Osteoblast (primary cell): ENCODE measurements at places on chromosomes 7 and 10.

DNA sequence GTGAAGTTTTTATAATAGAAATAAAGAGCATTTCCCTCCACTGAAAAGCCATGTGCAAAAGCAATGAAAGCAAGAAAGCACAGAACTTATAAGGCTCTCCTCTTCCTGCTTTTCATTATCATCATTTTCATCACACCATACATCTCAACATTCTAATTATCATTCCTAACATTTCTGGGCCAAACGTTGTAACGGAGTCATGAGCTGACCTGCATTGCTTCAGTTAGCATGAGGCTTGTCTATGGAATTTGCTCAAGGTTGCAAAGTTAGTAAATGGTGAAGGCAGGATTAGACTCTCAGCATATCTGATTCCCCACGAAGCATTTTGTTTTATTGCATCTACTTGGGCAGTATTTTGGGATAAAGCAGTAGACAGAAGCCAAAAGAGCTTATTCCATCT lies 11.4 kb downstream of the SCIN start:
- no peak for DNase-seq

DNA sequence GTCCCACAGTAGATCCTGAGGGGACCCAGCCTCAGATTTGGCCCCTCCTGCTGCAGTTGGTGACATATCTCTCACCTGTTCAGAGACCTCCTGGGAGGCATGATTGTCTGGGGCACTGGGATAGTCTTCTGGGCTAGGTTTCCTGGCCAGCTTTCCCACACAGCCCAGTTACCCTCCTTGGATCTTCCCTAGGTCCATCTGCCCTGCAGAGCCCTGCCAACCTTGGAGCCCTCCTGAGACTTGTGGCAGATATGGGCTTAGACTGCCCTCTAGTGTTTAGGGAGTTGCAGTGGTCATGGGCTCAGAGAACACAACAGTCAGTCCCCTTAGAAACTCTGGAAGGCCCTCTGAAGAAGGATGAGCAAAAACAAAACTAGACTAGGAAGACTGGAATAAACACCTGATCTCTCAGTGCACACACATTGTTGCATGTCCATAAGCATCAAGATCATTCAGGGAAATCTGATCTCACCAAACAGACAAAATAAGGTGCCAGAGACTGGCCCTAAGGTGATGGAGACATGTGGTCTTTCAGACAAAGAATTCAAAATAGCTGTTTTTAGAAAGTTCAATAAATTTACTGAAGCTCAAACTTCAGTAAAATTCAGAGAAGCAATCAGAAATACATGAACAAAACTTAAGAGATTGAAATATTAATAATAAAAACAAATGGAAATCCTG lies 324.6 kb downstream of the ATRNL1 start:
- DNase-seq = peak; percentile 48

DNA sequence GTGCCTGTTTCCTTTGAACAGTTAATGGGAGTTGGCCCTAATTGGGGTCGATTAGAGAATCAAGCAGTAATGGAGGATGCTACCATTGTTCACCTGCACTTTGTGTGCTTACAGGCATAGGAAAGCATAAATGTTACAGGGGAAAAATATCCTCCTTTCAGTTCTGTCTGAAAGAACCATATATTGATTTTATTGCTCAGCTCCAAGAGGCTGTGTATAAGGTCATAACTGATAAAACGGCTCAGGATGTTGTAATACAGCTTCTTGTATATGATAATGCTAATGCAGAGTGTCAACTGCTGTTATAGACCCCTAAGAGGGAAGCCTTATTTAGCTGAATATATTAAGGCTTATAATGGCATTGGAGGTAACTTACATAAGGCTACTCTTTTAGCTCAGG lies 32.9 kb upstream of the AKR1C2 start:
- no peak for DNase-seq

DNA sequence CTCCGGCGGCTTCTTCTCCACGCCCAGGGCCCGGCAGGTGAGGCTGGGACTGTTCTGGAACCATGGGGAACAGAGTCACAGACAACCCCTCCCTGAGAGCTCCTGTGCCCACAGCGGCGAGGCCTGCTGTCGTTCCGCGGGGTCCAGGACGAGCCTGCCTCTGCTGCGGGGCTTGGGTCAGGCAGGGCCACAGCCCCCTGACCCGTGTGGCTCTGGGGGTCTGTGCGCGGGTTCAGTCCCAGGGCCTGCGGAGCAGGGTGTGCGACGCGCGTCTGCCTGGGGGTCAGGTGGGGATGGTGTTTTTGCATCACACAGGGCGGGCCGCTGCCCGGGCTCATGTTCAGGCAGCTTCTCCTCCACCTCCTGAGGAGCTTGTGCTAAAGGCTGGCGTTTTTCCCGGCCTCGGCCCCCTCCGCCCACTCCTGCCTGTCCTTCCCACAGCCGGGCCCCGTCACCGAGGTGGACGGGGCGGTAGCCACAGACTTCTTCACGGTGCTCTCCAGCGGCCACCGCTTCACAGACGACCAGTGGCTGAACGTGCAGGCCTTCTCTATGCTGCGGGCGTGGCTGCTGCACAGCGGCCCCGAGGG lies 8.4 kb downstream of the AP5Z1 start:
- DNase-seq = no peak

- no peak for DNase-seq
These were observed 2.4 kb downstream of the ZNF488 start for GRCh38 chr10:47381427-47382379.

GRCh38 chr10:2900530-2900929 lies 166.8 kb upstream of the PFKP start:
- DNase-seq = peak; percentile 6

GRCh38 chr10:48535416-48536155 lies 69.3 kb downstream of the ARHGAP22 start:
- DNase-seq = no peak

- DNase-seq = no peak
These were observed 81.0 kb downstream of the SAMD9 start for GRCh38 chr7:93036807-93037206.

GRCh38 chr7:88363249-88363648 lies 56.6 kb upstream of the STEAP4 start:
- no peak for DNase-seq

DNA sequence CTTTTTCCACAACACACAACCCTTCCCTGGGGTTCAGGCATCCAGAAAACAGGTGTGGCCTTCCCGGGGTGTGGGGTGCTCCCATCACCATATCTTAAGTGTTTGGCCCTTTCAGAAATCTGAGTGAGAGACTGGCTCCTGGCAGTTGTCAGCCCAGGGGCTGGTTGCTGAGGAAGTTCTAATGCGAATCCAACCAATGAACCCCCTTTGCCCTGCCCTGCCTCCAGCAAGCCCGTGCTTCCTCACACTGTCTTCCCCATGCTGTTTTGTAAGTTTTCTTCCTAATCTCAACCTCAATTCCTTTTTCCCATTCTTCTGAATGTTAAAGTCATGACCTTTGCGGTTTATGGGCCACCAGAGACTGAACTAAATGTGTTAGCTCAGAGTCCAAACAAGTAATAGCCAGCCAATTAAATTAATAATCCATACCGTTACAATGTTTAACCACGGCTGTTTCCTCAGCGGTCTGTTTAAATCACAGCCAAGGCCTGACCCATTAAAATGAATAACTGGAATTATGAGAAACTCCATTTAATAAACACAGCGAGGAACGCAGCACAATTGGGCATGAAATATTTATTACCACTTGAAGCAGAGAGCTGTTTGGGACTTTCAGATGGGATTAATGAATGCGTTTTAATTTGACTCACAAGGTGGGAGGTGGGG lies 90.9 kb upstream of the TCF7L2 start:
- no peak for DNase-seq

DNA sequence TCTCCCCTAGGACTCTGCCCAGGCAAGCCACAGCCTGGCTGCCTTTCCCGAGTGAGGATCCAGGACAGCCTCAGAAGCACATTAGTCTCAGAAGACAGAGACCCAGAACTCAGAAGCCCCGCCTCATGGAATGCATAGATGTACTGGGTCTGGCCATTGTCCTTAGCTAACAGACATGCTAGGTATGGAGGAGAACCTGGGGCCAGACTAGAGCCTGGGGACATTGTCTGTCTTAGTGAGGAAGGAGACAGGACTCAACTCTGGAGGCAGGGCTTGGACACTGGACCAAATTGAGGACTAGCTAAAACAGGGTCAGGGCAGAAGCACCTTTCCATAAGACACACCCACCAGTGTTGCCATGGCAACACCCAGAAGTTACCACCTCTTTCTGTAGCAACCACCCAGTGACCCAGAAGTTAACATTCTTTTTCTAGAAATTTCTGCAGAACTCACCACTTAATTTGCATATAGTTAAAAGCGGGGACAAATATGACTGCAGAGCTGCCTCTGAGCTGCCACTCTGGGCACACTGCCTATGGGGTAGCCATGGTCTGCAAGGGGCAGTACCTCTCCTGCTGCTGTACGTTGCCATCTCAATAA lies 27.5 kb downstream of the TLX1 start:
- no peak for DNase-seq

- DNase-seq = no peak
These were observed 75.1 kb downstream of the SHOC2 start for GRCh38 chr10:110994406-110995086.
